ENCODE measurements at places on chromosomes 12 and 14. TPM values are rescaled to one million over a fixed set of nuclear protein-coding genes. Genes with fewer than 3 reads are reported as not detected.
A peak's percentile ranks its signal among the peaks of the same experiment; 100 is the strongest.

The AICDA gene
- 0.77 TPM for total RNA-seq

- H3K4me3 ChIP-seq, result no peak overlapping the region
- no peak overlapping the region for H3K27ac ChIP-seq
- H3K4me1 ChIP-seq, result no peaks in the 10 kb centered on the region
- no peaks in the 10 kb centered on the region for H3K27me3 ChIP-seq
Measured at GRCh38 chr12:25497021-25497420, 56.1 kb downstream of the LMNTD1 start.

GRCh38 chr12:47735649-47736048 lies 10.4 kb upstream of the ENDOU start:
- H3K4me3 ChIP-seq, result no peak overlapping the region
- H3K27me3 ChIP-seq, result no peaks in the 10 kb centered on the region
- DNase-seq, result no peak
- peak overlapping the region; percentile 79 for H3K27ac ChIP-seq
- peaks cover 59% of the 10 kb centered on the region for H3K4me1 ChIP-seq
- no peaks in the 10 kb centered on the region for H3K36me3 ChIP-seq

DNA sequence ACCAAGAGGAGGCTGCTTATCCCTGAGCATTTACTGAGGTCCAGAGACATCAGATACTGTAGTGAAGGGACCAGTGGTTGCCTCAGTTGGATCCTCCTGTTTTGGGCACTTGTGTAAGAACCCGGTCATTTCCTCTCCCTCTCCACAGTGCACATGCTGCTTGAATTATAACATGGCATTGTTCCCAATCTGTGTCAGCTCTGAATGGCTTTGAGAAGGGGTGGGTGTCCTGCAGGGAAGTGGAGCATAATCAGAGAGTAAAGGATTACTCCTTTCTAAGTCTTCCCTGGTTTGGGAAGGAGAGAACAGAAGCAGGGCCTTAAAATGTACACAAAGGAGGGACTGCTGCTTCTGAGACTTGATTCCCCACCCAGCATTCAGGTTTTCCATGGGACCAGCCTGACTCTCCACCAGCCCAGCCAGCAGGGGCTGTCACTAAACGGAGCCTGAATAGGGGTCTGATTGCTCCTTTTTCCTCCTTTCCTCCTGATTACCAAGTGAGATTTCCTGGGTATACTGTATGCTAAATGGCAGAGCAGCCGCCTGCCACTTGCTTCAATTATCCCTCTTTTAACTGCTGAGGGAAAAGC lies 78.4 kb downstream of the NRXN3 start:
- H3K4me1 ChIP-seq, result no peaks in the 10 kb centered on the region
- H3K27ac ChIP-seq, result no peak overlapping the region
- H3K27me3 ChIP-seq, result no peaks in the 10 kb centered on the region
- no peaks in the 10 kb centered on the region for H3K36me3 ChIP-seq
- no peak overlapping the region for H3K4me3 ChIP-seq

Data from lower lobe of right lung (tissue), 2 donors.